Right ventricle myocardium inferior (tissue), 1 donor: ENCODE measurements at places on chromosomes 5 and 9. TPM values are rescaled to one million over a fixed set of nuclear protein-coding genes. Genes with fewer than 3 reads are reported as not detected.

GRCh38 chr5:39757131-39757530 is 332.4 kb upstream of the DAB2 start:
- no peak for DNase-seq

DNA sequence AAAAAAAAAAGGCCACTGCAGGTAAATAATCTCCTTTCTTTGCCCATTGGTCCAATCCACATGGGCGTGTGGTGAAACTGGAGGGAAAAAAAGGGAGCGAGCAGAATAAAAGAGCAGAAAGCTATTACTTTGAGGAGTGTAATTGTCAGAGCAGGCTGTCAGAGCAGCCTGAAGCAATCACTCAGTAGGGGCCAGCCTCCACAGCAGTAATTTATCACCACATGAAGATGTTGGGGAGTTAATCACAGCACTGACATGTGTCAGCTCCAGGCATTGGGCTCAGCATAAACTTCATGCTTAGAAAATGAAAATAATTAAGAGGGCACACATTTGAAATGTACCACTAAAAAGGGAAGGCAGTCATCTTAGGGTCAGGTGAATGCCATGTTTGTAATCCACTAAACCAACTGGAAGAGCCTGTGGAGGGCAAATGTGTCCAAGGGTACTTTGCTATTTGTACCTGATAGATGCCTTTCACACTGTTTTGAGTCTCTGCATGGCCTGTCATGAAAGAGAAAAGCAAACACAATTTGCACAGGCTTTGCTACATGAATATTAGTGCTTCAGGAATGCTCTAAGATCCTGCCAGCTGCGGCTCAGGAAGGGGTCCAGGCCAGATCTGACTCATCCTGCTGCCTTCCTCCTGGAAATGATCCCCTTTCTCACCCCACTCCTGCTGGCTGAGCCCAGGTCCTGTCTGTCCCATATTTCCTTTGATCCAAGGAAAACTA is 2.9 kb upstream of the PTGER4 start:
- no peak for DNase-seq

Gene STPG3
- 1.4 TPM for total RNA-seq

DNA sequence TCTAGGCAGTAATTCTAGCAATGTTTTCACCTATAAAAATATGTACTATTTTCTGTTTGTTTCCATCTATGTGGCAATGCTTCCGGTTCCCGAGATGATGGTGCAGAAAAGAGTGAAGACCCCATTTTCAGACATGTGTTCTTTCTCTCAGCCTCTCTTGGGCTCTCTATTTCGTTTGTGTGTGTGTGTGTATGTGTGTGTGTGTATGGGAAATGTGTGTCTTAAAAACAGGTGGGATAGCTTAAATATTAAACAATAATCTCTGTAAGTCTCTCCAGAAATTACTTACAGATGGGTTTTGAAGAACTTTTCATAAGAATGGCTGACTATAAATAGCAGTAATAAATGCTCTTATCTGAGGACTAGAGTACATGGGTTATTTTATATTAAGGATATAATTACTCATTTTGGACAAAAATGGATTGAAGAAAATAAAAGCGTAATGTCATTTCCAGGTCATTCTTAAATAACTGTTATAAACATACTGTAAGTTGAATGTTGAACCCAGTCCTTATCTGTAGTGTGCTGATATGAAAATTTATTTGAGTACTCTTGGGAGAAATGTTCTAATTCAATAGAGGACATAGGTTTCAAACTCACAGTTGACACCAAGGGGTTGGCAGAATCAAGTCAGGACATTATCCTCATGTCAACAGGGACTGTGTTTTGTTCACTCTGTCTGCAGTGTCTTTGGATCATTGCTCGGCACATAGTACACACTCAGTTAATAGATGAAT is 31.1 kb downstream of the PCSK5 start:
- no peak for DNase-seq

GRCh38 chr5:76091351-76091750 is 8.2 kb downstream of the SV2C start:
- DNase-seq, result no peak

DNA sequence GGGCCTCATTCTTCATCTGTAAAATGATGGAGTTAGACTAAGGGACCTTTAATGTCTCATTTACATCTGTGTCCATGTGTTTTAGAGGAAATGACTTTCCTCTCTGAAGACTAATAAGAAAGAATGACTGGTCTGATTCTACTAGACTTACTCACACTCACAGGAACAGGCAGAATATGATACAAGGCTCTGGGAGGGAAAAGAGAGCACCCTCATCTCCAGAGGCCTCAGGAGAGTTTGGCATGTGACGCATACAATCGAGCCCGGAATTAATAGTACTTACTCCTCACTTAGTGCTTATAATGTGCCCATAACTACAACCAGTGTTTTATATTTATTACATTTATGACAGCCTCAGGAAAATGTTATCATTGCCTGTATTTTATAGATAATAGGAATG is 608.7 kb downstream of the KCTD16 start:
- DNase-seq, result no peak

Gene CD72
- total RNA-seq, result 0.89 TPM

Gene ITGA1
- 29.9 TPM for total RNA-seq

Gene DRD1
- not detected for total RNA-seq

Gene FAF2
- 15.7 TPM for total RNA-seq

GRCh38 chr9:2833096-2833495 is 10.8 kb downstream of the PUM3 start:
- DNase-seq, result no peak

Gene PCDHB15
- total RNA-seq, result 5.8 TPM

DNA sequence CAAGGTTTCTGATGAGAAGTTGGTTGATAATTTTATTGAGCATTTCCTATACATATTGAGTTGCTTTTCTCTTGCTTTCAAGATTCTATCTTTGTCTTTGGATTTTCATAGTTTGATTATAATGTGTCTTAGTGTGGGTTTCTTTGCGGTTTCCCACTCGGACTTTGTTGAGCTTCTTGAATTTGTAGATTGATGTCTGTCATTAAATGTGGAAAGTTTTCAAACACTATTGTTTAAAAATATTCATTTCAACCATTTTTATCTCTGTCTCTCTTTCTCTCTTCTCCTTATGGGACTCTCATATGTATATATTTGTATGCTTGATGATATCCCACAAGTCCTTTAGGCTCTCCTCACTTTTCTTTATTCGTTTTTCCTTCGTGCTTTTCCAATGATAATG is 18.5 kb upstream of the PCDHA1 start:
- no peak for DNase-seq

Gene GRIN1
- not detected for total RNA-seq

GRCh38 chr9:20620650-20621470 is 1.4 kb downstream of the MLLT3 start:
- DNase-seq, result peak; percentile 74

DNA sequence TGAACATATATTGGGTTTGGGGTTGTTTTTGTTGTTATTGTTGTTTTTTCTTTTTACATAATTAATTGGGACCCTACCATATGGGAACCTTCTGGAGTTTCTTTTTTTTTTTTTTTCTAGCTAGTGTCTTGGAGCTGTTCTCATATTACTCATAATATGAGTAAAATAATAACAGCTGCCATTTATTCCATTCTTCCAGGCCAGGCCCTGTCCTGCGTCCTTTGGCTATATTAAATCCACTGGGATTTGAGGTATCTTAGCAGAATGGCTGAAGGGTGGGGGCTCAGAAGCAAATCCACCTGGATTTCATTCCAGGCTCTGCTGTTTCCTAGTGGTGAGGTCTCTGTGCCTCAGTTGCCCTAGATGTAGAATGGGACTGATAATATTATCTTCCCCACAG is 47.2 kb upstream of the RPL26L1 start:
- DNase-seq, result no peak

GRCh38 chr9:128705051-128705965 is 3.0 kb downstream of the PKN3 start:
- DNase-seq, result peak; percentile 52

DNA sequence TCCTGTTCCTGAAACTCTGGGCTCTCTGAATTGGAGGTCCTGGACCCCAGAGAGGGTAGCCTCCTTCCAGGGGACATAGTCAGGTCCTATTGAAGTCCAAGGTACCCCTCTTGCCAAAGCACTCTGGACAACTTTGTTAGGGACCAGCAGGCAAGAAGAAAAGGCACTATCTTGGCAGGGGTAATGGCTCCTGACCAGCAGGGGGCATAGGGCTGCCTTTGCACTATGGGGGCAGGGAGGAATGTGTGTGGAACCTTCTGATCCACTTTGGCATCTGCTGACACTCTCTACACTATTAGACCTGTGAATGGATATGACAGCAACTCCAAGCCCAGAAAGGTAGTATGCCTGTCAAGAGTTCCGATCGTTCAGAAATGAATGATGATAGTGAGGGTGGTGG is 179.0 kb upstream of the CD180 start:
- no peak for DNase-seq

GRCh38 chr5:66796305-66797292 is 200.4 kb downstream of the MAST4 start:
- DNase-seq, result no peak

- no peak for DNase-seq
Observed at GRCh38 chr9:73183917-73184861, 32.5 kb downstream of the ANXA1 start.

Gene SPATA6L
- total RNA-seq, result 0.38 TPM

DNA sequence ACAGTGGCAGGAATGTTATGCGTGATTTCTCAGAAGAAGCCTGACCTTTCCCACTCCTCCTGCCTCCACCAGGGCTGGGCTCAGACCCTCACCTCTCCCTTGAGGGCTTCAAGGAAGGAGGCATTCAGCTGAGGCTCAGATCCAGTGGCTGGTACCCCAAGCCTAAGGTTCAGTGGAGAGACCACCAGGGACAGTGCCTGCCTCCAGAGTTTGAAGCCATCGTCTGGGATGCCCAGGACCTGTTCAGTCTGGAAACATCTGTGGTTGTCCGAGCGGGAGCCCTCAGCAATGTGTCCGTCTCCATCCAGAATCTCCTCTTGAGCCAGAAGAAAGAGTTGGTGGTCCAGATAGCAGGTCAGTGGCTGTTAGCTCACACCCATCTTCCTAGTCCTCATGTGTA is 9.9 kb downstream of the BTNL9 start:
- no peak for DNase-seq

Gene ITK
- 0.51 TPM for total RNA-seq

- DNase-seq, result no peak
Observed at GRCh38 chr9:127356906-127357305, 40.1 kb upstream of the SLC2A8 start.

GRCh38 chr5:127072861-127073846 is at the start of gene C5orf63:
C5orf63 (minus strand) TSS chr5:127073502; CDS start chr5:127058995, 14,507 bp downstream.
- peak; percentile 80 for DNase-seq

GRCh38 chr9:82810915-82811314 is 252.0 kb downstream of the RASEF start:
- DNase-seq, result no peak

Gene PCDHB3
- total RNA-seq, result 0.70 TPM

DNA sequence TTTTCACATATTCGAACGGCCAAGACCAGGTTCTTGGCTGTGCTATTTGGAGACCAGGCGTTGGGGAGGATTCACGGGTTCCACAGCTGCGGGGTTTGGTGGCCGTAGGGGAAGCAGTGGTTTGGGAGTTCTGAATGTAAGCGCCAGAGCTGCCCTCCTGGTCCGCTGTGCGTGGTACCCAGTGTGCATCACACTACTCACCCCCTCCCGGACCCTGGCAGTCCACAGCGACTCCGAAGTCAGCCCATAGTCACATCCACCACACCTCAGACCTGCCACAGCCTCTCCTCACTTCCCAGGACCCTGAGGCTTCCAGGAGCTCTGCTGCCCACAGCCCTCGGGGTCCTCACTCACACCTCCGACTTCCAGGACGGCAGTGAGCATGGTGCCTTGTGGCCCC is 26.8 kb downstream of the AMBP start:
- DNase-seq, result no peak

Gene IFNB1
- not detected for total RNA-seq
